CD4-positive, alpha-beta T cell treated with Interleukin-21 for 1 hour (primary cell): ENCODE measurements at places on chromosomes 3 and 15.

DNA sequence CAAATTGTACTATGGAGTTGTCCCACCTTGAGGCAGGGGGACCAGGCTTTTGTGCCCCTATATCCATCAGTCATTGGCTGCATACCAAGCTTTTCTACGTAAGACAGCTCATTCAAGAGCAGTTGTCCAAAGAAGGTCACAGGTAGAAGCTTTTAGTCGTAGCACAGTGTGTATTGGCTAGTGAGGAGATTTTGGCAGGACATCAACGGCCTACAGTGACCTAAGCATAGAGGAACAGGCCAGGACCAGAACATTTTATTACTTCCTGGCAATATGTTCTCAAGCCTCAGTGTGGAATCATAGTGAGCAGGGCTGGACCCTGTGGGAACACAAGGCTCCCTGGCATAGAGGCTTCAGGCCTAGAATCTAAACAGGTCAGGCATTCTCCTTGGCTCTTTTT, 105.4 kb upstream of the ANKRD28 start:
- DNase-seq, result no peak

DNA sequence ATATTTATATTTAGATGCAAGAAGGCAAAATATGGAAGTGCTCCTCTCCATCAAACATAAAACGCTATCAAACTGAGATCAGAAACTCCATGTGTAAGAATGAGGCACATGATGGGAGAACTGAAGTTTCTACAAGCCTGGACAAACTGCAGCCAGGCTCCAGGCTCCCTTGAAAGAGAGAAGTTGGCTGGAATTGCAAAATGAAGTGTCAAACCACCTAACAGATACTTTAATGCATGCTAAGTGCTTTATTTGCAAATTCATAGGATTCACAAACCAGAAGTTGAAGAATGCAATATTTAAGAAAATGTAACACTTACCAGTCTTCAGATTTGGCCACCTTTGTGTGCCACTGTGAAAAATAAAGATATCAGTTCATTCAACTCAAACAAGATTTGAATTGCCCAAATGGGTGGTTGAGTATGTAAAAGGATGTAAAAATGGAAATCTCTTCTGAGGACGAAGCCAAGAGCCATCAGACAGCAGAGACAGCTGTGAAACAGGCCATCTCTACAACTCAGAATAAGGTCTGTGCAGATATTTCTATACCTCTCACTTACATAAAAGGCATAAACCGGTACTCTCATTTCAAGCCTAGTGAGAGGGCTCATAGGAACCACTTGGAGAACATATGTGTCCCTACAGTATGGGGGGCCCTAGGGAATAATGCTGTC, 87.0 kb downstream of the DPPA2 start:
- DNase-seq, result no peak

DNA sequence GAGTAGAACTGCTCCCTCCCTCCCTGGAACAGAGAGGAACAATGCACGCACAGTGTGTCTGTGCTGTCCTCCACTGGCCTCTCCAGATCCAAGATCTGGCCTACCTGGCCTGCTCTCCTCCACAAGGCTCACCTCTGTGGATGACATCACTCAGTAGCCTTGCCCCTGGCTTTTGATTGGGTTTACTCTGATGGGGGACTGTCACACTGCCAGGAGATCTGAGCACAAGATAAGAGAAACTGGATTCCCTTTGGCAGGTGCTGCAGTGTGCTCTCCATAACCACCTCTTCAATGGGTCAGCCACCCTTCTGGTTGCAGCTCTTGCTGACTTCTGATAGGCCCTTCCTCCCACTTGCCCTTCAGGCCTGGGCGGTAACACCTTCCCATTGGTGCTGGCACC, 22.6 kb upstream of the ANO10 start:
- DNase-seq, result no peak

GRCh38 chr3:38095669-38096483, 41.1 kb downstream of the ACAA1 start:
- DNase-seq, result no peak

- no peak for DNase-seq
These were observed 449.1 kb downstream of the IL5RA start for GRCh38 chr3:2661078-2661477.

DNA sequence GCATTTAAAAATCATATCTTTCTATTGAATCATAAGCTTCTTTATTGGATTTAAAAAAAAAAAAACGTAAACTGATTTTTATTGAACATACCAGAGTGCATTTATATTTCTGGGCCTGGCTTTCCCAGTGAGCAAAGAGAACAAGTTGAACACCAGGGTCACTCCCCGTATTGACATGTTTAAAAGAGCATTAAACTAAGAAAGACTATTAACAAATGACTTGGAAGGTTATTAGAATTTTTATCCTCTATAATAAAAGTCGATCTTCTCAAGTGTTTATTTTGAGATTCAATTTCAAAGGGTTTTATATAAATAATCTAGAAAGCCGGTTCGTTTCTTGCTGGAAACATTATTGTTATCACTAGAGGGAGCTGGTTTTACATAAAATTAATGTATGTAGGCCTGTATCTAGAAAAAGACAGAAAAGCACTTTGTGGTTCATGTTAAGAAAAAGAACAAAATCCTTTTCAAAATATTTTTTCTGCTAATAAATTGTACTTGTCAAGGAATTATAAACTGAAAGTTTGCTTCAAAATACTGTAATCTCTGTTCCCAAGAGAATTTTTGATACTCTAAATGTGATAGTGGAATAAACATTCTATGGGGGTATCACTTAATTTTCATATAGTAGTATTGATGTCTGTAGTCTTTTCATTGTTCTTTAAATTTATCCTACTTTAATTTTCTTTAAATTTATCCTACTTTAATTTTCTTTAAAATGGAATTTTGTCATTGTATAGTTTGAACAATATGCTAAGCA, 321.8 kb upstream of the MME start:
- DNase-seq, result no peak

DNA sequence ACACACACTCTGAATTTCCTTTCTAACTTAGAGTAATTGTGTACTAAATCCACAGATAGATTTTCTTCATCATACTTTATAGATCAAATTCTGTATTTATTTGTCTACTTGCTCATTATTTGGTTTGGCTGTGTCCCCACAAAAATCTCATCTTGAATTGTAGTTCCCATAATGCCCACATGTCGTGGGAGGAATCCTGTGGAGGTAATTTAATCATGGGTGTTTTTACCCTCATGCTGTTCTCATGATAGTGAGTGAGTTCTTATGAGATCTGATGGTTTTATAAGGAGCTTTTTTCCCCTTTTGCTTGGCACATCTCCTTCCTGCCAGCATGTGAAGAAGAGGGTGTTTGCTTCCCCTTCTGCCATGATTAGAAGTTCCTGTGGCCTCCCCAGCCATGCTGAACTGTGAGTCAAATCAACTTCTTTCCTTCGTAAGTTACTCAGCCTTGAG, 198.3 kb upstream of the TGFBR2 start:
- no peak for DNase-seq

- DNase-seq, result no peak
These were observed 7.5 kb upstream of the NR1I2 start for GRCh38 chr3:119774444-119774843.

- no peak for DNase-seq
These were observed 121.1 kb upstream of the PLAAT1 start for GRCh38 chr3:193119926-193120325.
